ENCODE measurements at places on chromosomes 6 and 20.

DNA sequence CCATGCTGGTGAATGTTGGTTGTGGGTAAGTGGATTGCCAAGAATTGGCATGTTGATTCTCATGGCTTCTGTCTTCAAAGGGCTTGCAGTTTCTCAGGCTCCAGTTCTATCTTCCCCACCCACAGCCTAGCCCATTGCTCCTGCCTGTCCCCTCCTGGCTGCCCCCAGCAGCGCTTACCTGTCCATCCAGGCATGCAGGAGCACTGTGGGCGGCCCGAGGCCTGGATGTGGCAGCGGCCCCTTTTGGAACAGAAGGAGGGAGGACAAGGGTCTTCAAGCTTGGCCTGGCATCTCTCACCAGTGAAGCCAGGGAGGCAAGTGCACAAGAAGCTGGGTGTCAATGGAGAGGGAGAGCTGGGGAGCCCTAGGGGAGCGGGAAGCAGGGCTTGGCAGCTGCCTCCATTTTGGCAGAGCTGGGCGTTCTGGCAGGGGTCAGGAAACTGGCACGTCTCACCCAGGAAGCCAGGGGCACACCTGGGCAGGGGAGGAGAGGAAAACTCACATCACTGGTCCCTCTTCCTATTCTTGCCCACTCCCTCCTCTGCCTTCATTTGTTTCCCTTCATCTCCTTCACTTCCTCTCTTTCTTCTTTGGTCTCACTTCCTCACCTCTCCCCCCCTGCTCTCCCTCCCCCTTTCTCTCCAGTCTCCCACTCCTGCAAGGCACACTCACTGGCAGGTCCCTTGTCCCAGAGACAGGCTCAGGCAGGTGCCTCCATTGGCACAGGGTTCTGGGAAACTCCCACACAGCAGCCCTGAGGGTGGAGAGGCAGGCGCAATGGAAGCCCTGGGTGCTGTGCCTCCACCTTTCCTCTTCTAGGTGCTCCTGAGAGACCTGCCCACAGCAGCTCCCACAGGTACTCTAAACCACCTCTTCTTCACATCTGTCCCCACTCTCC, 1.3 kb downstream of the NOTCH4 start:
- DNase-seq = no peak

DNA sequence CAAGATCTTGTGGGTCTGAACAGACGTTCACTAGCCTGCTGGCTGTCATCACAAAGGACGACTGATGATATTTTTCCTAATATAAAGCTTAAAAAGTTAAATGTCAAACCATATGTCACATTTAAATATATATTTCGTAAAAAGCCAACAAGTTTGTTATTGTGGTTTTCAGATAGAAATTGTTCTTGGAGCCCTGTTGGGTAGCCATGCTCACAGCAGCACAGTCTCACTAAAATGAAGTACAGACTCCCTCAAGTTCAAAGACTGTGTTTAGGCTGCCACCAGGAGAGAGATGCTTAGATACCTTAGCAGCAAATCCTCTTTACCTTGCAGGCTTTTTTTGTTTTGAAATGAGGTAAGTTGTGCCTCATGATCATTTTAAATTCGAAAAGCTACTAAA, 17.8 kb downstream of the EEF1E1 start:
- DNase-seq = no peak

DNA sequence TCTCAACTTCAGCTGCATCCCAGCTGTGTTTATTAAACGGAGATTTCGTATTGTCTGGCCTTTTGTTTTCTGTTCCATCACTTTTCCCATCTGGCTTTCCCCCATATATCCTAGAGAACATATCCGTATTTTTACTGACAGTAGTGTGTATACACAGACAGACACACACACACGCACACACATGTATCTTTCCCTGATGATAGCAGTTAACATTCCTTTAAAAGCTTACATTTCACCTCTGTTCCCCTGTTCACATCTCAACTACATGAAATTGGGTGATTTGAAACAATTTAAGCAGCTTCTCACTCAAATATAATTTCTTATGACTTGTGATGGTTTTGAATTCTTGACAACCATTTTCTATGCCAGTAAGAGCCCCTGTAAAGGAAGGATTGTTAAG, 207.1 kb upstream of the CEP162 start:
- no peak for DNase-seq

DNA sequence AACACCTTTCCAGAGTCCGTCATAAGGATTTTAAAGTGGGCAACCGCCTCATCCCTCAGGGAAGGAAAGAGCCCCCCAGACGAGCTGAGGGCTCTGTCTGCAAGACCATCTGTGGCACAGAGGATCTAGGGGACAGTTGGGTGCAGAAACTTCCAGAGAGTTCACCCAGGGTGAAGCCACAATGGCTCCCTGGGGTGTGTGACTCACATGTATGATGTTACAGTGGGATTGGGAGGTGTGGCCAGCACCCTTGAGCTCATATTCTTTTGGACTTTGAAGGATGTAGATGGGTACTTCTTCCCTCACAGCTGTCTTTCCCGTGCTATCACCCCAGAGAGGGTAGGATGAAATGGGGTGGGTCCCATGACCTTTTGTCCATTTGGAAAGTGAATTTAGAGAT, 95.5 kb downstream of the NCR2 start:
- DNase-seq = no peak

DNA sequence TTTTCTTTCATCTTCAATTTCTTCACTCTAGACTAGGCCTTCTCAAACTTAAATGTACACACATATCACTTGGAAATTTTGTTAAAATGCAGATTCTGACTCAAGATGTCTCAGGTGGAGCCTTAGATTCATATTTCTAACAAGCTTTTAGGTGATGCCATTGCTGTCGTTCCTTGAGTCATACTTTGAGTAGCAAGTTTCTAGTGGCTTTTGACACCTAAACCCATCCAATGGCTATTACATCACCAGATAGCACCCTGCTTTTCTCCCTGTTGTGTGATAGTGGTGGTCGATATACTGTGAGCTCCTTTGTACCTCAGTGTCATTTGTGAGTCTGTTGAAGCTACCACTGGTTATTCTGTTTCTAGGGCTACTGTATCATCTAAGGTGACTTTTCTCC, 34.8 kb upstream of the BAG2 start:
- DNase-seq = no peak

DNA sequence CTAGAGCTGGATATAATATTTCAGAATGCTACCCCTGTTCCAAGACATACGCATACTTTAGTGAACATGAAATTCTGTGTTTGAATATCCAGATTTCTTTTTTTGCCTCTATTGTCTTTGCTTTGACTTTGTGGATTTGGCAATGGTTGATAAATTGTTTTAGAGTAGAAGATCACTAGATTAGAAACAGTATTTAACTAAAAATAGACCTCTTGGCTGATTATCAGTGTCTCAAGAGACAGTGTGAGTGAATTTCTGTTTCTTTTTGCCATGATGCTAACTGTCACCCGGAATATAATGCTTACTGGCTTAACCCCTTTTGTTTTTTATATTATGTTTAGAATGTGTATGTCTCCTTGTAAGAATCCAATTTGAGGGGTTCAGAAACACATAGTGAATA, 102.5 kb downstream of the PLCB1 start:
- DNase-seq = no peak

DNA sequence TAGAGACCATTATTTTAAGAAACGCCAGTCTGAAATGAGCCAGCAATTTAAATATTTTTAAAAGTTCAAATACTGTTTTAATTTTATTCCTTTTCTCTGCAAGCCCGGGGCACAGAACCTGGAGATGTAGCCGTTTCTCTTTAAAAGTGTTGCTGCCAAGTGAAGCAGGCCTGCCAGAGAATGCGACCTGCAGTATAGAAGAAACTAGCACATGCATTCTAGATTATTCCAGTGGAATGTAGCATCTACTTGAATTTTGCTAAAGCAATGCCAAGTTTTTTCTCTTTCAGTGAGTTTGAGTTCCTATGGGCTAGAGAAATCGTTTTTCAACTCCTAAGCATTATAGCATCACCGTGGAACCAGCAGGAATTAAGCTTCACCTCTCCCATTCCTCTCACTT, 101.3 kb downstream of the QRSL1 start:
- no peak for DNase-seq

DNA sequence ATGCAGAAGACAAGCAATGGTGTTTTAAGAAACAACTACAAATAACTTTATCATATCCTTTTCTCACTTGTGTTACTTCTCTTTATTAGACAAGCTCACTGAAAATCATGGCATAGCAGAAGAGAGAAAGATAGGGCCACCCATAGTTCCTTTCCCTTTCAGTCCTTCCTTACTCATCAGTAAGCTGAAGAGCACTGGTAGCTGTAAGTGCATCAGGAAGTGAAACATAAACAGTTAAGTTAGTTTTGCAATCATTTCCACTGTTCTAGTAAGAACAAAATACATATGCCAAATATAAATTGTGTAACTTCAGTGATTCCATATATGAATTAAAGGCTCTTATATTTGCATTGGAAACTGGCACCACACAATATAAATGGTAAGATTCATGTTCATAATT, 220.1 kb downstream of the HACE1 start:
- no peak for DNase-seq

- no peak for DNase-seq
These were observed 39.9 kb upstream of the HMGA1 start for GRCh38 chr6:34196833-34197195.

- DNase-seq = no peak
These were observed 25.6 kb downstream of the UTRN start for GRCh38 chr6:144310765-144311164.

DNA sequence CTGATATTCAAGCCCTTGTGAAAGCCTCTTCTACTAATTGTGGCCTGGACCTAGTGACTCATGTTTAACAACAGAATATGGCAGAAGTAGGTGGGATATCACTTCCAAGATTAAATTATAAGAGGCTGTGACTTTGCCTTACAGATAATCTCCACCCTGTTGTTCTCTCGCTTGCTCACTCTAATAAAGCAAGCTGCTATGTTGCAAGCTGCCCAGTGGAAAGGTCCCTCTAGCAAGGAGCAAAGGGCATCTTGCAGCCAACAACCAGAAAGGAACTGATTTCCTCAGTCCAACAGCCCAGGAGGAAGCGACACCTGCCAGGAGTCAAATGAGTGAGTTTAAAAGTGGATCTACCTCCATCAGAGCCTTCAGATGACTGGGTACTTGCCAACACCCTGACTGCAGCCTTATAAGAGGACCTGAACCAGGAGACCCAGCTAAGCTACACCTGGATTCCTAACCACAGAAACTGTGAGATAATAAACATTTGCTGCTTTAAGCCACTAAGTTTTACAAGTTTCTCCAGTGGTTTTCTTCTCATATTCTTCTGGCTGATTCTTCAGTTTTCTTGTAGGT, 112.6 kb downstream of the FRK start:
- DNase-seq = no peak

GRCh38 chr6:56491606-56492328, 150.9 kb downstream of the DST start:
- DNase-seq = no peak

DNA sequence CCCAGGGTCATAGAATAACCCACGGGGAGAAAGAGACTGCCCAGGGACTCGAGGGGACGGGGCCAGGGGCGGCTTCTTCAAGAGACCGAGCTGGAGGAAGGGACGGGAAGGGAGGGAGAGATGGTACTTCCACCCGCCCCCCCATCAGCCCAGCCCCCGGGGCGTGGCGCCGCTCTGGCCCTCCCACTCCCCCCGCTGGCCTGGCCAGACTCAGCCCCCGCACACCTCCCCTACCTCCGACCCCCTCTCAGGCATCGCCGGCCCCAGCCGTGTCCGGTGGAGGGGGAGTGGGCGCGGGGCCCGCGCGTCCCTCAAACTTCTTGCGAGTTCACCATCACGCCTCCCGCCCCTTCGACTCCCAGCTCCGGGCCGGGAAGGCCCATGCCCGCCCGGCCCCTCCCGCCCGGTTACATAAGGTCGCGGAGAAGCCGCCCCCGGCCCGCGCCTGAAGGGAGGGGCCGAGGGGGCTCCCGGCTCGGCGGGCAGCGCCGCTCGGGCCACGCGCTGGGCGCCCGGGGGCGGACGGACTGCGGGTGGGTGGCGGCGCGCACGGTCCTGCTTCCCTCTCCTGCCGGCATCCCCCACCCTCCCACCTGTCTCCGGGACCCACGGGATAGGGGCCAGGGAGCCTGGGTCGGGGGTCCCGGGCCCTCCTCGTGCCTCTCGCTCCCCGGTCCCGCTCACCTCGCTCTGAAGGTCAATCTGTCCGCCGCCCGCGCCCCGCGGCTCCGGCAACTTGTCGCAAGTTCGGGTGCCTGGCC, 562 bp downstream of the TFEB start:
- peak; percentile 39 for DNase-seq

DNA sequence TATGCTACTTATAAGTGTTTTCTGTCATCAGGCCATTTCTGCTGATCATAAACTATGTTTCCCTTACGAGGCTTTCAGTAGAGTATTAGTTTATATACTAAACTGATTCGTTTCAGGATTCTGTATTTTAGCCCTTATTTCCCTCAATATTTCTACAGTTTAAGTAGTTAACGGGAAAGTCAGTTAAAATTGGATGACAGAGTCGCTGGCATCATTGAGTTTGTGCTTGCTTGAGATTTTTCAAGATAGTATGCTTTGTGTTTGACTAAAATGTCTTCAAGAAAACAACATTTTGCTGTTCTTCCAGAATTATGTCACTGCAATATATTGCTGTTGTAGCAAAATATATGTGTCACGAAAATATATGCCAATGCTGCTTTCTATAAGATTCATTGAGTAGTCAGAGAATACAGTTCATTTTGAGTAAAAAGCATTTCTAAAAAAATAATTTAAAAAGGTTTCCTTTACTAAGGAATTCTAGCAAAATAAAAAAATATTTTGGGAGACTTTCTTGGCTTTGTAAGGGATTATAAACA, 51.4 kb downstream of the NCOA7 start:
- DNase-seq = no peak

DNA sequence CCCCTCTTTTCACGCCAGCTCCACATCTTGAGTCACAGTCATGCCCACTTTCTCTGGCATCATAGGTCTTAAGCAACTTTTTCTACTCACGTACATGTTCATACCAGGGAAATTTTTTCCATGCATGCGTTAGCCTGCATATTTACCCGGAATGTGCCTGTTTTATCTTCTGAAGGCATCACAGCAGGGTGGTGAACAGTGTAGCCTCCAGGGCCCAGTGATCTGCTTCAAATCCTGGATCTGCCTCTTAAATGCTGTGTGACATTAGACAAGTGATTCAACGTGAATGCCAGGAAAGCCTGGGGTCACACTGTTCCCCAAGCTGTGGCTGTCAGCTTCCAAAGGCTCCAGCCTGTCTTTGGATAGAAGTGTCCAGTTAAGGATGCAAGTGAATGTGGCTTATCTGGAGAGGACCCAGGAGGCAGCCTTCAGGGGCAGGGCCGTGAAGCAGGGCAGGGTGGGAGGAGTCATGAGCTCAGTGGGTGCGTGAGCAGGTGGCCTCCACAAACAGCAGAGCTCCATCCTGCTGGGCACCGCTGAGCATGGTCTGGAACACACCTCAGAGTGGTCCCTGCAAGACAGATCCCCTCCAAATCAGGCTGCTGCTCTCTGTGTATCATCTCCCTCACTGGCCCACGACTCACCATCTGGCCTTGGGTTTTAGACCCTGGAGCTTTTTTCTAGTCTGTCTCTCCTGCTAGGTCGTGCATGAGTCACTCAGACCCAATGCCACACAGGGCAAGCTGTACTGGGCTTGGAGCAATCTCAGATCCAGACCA, 30.4 kb upstream of the CD93 start:
- DNase-seq = no peak

- DNase-seq = no peak
These were observed 13.8 kb upstream of the GJE1 start for GRCh38 chr6:142118925-142119324.

GRCh38 chr6:124002377-124003081, 198.9 kb downstream of the NKAIN2 start:
- no peak for DNase-seq

Measured in activated CD4-positive, CD25-positive, alpha-beta regulatory T cell (primary cell).